Prostate gland (tissue), 2 donors: ENCODE measurements at places on chromosomes 2 and 18. TPM values are rescaled to one million over a fixed set of nuclear protein-coding genes. Genes with fewer than 3 reads are reported as not detected.
A peak's percentile ranks its signal among the peaks of the same experiment; 100 is the strongest.

NCKAP1 gene
- total RNA-seq, result 81.7 TPM

- no peak for DNase-seq
These were observed 34.5 kb upstream of the ARL5A start for GRCh38 chr2:151862700-151863099.

DNA sequence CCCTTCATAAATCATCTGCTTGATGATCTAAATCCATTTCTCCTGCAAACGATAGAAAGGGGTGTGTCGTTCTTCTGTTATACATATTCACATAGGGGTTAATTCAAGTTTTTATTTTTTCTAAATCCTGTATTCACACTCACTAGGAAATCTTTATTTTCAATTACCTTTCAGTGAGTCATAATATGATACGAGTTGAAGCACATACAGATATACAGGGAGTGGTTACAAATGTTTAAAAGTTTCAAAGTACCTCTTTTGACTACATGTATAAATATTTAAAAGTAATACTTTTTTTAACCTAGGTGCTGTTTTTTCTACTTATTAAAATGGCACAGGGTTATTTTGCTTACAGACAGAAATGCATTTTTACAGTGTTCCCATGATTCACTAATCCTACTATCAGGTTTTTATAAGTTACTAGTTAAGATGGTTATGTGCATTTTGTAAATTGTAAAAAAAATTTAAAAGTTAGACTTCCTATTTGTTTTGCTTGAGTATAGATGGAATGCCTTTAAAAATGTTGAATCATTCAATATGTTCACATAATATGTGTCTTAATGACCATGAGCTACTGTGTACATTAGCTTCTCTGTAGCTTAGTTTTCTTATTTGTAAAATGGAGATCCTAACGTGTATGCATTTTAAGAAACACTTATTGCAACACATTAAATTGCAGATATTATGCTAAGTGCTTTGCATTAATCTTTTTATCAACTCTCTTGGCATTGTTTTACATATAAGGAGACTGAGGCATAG lies 1378.1 kb downstream of the DSC3 start:
- DNase-seq, result no peak

ANTXR1 gene
- total RNA-seq, result 48.7 TPM

DNA sequence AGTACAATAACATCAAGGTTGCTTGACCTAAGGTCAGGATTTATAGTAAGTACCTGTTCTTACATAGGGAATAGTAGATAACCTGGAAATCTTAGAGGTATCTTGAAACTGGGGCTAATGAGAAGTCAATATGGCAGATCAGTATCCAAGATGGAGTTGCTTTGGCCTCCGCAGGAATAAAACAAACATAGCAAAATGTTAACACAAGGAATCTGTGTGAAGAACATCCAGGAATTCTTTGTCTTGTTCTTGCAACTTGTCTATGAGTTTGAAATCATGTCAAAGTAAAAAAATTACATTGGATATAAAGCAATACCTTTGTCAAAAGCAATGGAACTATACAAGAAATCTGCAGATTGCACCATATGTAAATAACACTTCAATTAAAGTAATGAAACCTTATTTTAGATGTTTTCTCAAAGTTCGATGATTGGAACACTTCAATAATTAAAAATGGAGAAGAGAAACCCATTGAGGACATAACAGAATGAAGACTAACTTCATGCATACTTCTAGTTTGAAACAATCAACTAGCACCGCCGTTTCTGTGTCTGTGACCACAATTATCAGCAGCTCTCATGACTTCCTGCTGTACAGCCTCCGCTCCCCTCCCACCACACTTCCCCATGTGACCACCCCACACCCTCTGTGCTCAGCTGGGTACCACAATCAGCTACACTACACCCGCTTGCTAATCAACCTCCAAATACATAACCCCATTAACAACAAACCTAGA lies 27.6 kb downstream of the C2orf76 start:
- DNase-seq, result no peak

- no peak for DNase-seq
These were observed at the start of gene NETO1 for GRCh38 chr18:72867746-72868584. Gene NETO1 (minus strand): TSS chr18:72867987. CDS start chr18:72867291, 696 bp downstream.

DNA sequence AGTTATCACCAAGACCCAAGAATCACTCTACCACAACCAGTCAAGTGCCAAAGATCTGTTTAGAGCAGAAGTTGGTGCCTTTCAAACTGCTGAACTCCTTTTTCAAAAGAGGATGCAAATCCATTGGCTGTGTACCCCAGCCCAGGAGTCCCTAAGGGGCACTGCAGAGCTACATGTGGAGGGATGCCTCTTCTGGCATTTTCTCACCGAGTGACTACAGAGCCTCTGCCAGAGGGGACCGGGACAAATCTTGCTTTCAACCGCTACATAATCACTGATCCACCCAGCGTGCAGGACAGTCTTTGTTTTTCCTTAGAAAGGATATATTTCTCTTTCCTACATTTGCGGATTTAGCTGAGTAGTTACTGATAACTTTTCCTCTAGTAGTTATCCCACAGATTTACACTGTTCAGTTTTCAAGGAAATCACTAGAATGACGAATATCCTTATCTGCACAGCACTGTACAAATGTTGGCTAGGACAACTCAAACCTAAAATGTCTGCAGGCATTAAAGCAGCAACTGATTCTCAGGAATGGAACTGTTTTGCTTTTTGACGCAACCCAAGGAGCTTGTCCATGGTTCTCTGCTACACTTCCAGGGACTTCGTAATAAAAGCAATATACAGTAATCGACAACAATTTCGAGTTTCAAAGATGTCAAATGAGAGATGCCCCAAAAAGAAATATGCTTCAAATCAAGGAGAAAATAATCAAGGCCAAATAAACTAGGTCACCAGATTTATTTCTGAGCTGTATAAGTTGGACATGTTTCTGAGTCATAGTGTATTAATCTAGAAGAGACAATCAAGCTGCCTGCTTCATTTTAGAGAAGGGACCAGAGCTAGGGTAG lies 24.1 kb downstream of the EPB41L3 start:
- DNase-seq, result no peak

TEKT4 gene
- 0.09 TPM for total RNA-seq

CDH19 gene
- 3.4 TPM for total RNA-seq

DNA sequence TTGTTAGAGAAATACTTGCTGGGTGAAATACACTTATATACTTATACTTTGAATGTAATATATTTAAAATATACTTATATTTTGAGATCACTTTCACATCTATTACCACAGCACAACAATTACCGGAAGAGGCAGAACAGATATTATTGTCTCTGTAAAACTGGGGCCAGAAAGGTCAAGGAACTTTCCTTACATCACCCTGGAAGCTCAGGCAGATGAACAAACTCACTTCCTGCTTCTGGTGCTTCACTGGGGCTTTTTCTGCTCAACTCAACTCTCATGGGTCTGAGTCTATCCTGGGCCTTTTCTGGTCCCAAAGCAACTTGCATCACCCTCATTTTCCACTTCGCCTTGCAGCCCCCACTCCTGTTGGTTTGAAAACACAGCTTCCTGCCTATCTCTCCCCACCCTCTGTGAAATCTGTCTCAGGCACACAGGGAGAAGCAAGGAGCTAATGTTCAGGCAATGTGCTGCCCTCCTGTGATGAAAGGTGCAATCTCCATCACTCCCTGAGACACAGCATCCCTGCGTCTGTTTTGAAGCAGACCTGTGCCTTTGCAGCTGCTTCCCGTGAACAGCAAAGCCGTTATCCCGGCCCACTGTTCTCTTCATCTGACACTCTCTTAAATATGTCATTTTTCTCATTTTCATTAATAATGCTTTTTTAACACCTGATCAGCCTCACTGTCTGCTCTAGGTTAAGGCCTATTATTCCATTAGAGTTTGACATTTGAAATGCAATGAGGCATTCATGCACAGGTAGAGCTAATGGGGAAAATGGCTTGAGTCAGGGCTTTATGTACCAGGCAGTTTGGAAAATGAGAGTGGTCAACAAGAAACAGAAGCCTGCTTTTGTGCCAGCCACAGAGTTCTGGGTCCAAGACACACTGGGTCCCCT lies 251.9 kb upstream of the CHAC2 start:
- no peak for DNase-seq

DNA sequence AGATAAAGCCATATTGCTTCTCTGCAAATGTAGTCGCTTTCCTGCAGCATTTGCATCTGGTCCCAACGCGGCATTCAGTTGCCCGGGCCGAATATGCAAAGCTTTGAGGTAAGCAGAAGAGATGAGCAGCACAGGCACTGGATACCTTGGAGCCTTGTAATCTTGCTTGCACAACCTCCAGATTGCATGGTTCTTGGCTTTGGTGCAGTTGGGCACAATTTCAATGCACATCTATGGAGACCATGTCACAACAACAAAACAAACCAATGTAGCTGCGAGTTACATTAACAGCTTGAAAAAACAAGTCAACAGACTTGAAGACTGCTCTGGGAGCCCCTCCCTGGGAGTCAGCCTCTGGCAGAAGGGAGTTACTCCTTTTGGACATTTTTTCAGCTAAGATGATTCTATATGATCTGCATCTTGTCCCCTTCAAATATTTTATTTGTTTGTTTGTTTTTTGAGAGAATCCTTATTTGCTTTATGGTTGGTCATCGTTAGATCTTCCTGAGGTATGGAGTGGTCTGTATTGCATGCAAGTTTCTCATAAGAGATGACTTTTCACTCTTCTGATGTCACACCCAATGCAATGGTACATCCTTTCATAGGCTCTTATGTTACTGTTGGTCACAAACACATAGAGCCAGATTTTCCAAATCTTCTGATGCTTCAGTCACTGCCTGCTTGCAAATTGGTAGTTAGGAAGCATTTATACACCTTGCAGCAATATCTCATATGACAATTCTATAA lies 113.5 kb downstream of the EFEMP1 start:
- DNase-seq, result peak; percentile 26

DNA sequence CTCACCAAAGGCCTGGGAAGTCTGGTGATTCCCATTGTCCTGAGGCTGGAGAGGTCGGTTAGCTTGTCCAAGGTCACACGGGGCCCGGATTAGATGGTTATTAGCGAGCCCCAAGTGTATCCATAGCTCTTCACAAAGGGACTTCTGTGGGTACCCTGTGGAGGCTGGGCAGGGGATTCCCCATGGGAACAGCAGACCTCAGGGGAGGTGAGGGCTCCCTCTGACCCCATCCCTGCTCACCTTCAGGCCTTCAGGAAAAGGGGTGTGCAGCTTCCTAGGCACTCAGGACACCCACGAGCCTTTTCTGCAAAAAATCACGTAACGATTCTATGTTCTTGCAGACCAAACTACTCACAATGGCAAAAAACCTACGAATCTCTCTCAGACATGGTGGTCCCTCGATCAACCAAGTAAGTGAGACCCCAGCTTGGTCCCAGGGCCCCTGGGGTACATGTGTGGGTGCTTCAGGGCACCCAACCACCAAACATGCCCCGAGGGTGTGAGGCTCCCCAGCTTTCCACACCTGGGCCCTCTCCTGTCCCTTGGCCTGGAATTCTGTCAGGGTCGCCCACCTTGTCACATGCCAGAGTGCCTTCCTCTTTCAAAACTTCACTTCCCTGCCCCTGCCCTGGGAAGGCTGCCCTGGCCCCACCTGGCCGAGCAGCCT lies 40.3 kb downstream of the PDIA6 start:
- no peak for DNase-seq

GRCh38 chr2:232203936-232204335 lies 174.6 kb upstream of the ALPP start:
- no peak for DNase-seq

- no peak for DNase-seq
These were observed 515 bp downstream of the TSHZ1 start for GRCh38 chr18:75211002-75211621.

- no peak for DNase-seq
These were observed 99.6 kb downstream of the BABAM2 start for GRCh38 chr2:27990030-27990590.

GRCh38 chr2:66164470-66164869 lies 270.5 kb upstream of the MEIS1 start:
- DNase-seq, result no peak

MBD2 gene
- 50.3 TPM for total RNA-seq

DNA sequence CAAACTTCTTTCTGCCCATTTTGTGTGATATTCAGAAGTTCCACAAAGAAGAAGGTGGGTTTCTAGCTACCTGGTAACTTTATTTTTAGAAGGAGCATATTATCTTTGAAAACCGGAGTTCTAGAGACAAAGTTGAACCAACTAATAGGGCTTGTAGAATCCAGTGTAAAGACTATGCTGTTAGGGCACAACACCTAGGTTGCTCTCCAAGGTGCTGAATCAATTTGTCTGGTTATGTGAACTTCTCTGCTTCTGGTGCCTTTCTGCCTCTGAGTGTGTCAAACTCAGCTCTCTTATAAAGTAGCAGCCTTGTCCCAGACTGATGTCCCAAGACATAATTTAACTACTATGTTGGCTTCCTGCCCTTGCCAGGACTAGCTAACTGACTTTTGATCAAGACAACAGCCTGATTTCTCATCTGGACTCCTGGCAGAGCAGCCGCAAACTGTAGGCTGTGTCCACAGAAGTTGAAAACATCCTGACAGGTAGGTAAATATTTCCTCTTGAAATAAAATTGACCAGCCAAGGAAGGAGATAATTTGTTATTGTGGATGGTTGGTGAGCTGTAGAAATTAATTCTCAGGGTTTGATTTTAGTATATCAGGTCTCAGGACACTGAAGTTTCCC lies 119.4 kb downstream of the CYRIA start:
- DNase-seq, result peak; percentile 26

TRIP12 gene
- total RNA-seq, result 289 TPM

DNA sequence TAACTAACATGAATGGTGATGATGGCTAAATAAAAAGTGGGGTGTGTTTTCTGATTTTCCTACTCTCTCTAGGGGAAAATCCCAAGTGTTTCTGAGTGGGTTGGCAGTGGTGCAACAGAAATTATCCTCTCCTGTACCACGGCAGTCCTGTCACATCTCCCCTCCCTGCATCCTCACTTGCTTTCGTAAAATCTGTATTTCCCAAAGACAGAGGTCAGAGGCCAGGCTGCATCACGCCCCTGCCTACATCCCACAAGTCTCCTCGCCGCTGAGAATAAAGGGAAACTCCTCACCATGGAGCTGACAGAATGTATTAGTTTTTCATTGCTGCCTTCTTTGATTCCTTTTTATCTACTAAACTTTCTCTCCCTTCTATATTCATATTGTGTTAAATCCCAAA lies 13.1 kb downstream of the FBLN7 start:
- no peak for DNase-seq

GALNT3 gene
- 24.5 TPM for total RNA-seq

GRCh38 chr2:209596262-209596661 lies 172.4 kb downstream of the MAP2 start:
- DNase-seq, result no peak

DNA sequence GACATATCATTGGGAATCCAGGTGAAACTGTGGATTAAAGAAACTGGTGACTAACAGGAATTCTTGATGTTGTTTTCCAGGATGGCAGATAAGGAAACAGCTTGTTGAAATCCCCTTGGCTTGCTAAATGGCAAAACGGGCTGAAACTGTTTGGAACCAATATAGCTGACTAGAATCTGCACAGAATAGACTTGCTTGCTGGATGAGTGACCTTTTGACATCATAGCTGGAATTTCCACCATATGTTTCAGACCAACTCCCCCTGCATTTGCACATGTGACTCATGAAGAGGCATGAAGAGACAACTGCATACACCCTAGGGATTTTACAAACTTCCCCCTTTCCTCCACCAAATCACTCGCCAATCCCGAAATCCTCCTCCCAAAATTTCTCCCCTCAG lies 87.7 kb upstream of the LYPD1 start:
- DNase-seq, result no peak

GRCh38 chr2:191979221-191979730 lies 132.4 kb upstream of the CAVIN2 start:
- no peak for DNase-seq

- DNase-seq, result peak; percentile 89
These were observed 4.1 kb downstream of the CYRIA start for GRCh38 chr2:16661526-16661925.
